ENCODE measurements at places on chromosomes 6 and 20. TPM values are rescaled to one million over a fixed set of nuclear protein-coding genes. Genes with fewer than 3 reads are reported as not detected.

GRCh38 chr6:107556082-107556481 is 66.2 kb downstream of the SOBP start:
- no peak overlapping the region for H3K4me3 ChIP-seq
- H3K27ac ChIP-seq, result no peak overlapping the region
- H3K4me1 ChIP-seq, result no peaks in the 10 kb centered on the region
- H3K36me3 ChIP-seq, result no peaks in the 10 kb centered on the region
- H3K27me3 ChIP-seq, result no peaks in the 10 kb centered on the region
- no peak for DNase-seq

DNA sequence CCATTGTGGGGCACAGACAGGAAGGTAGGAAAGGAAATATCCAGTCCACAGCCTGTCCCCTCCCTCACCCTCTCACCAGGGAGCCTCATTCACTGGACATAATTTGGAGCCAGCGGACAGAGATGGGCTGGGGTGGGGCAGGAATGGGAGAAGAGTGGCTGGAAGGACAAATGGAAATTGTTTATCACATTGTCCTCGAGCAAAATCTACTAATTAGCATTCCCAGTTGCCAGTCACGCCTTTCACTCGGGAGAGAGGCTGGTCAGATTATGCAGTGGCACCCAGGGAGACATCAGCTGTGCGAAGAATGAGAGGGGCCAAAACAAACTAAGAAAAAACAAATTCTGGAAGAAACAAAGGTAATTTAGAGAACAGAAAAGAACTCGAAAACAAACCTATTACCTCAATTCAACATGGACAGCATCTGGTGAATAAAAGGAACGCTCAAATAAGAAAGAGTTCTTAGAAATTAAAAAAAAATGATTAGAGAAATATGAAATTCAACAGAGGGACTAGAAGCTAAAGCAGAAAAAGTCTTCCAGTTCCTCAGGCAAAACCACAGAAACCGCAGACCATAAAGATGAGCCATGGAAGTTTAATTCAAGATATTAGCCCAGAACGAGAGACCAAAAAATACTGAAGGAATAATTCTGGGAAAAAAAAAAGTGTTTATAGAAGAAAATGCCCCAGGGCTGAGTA is 108.5 kb upstream of the RALGAPA2 start:
- no peak for DNase-seq
- H3K27ac ChIP-seq, result no peak overlapping the region
- H3K27me3 ChIP-seq, result no peaks in the 10 kb centered on the region
- peaks cover 18% of the 10 kb centered on the region for H3K4me1 ChIP-seq

DNA sequence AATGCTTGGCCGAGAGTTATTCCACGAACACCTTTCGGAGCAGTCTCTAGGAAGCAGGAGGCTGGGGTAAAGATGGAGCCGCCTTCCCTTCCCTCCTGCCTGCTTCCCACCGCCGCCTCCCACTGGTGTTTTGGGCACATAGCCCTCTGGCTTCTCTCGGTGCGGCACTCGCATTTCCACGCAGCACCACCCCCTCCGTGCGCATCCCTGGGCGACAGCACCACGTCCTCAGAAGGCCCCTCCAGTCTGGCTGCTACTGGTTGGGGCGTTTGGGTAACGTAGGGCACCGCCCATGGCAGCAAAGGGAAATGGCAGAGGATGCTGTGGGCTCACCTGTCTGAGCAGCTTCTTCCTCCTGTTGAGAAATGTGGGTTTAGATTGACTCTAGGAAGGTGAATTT is 2.4 kb downstream of the COL20A1 start:
- DNase-seq, result no peak
- H3K36me3 ChIP-seq, result no peaks in the 10 kb centered on the region
- peaks cover 4% of the 10 kb centered on the region for H3K27me3 ChIP-seq

- no peaks in the 10 kb centered on the region for H3K27me3 ChIP-seq
- H3K4me1 ChIP-seq, result no peaks in the 10 kb centered on the region
- DNase-seq, result no peak
- no peak overlapping the region for H3K4me3 ChIP-seq
Measured at GRCh38 chr6:124441450-124441849, 520.8 kb upstream of the RNF217 start.

IMPG1 gene
- polyA plus RNA-seq, result 0.02 TPM

DNA sequence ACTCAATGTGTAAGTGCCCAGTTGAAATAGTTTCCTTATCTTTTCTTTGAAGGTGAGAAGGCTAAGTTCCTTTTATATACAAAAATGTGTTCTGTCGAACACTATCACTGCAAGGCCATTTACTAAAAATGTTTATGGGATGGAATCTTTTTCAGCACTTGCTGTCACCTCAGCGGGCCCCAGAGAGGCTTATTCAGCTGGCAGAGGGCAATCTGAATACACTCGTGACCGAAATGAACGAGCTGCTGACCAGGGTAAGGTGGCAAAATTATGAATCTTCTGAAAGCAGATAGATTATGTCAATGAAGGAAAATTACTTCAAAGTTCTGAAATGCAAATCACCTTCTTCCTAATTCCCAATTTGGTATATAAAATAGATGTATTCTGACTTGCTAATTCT is 340.2 kb downstream of the ARHGAP18 start:
- no peaks in the 10 kb centered on the region for H3K27me3 ChIP-seq
- H3K4me1 ChIP-seq, result no peaks in the 10 kb centered on the region
- no peak for DNase-seq
- no peak overlapping the region for H3K27ac ChIP-seq
- no peak overlapping the region for H3K4me3 ChIP-seq

- H3K4me1 ChIP-seq, result peaks cover 9% of the 10 kb centered on the region
- H3K36me3 ChIP-seq, result no peaks in the 10 kb centered on the region
- H3K4me3 ChIP-seq, result no peak overlapping the region
- no peak for DNase-seq
- H3K27ac ChIP-seq, result no peak overlapping the region
- no peaks in the 10 kb centered on the region for H3K27me3 ChIP-seq
Measured at GRCh38 chr6:34723203-34723602, 26.6 kb upstream of the ILRUN start.
